ENCODE measurements at places on chromosomes 12 and 14.

GRCh38 chr12:129096184-129096583 is 242.9 kb downstream of the GLT1D1 start:
- no peak for DNase-seq

- DNase-seq, result no peak
These were observed 496.4 kb downstream of the FOXG1 start for GRCh38 chr14:29262979-29263378.

DNA sequence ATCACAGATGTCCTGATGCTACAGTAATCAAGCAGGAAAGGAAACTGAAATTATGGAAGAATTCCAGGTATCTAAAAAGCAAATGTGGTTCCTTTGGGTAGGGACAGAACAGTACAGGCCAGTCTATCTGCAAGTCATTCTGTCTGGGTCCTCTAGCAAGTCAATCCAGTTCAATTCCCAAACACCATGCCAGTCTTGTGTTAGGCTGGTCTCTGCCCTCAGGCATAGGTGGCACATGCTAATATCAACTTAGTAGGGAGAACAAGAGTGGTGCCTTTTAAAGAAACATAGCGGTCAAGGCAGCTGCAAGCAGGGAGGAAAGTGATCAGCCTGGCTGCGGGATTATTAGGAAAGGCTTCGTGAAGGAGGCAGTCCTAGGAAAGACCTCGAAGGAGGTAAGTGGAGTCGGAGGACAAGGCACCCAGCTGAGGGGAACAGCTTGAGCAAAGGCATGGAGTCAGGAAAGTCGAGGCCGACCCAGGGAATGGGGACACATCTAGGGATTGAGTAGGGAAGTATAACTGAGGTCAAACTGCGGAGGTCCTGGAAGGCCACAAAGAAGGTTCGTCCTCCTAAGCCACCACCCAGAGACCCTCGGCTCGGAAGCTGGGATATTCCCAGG is 3.8 kb upstream of the PLEKHG6 start:
- no peak for DNase-seq

- no peak for DNase-seq
These were observed 210.4 kb downstream of the ETV6 start for GRCh38 chr12:11859705-11860425.

DNA sequence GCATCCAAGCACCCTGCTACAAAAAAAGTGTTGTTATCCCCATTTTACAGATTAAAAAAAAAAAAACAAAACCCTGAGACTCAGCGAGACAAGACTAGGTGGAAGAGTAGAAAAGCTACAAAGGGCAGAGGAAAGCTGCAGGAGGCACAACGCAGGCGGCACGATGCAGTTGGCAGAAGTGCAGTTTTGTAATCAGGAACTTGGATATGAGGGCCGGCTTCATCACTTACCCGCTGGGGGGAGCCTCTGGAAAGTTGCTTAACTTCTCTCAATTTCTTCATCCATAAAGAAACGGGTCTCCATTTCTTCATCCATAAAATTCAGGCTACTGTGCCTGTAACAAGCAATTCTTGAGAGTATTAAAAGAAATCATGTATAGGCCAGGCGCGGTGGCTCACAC is 33.1 kb upstream of the CCDC60 start:
- DNase-seq, result no peak

GRCh38 chr14:72583316-72584272 is 310.3 kb downstream of the DPF3 start:
- DNase-seq, result no peak

DNA sequence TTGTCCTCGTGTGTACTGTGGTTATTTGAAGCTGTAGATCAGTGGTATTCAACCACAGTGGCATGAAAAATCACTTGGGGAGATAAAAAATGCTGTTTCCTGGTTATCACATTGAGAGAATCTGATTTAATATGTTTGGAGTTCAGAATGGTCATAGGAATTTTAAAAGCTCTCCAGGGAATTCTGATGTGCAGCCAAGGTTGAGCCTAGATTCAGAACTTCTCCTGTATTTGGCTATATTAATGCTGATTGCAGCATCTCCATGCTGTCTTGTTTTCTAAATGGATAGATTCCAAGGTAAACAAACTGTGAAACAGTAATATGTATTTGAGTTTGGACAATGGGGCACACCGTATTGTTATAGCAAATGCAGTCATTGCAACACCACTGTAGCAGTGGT is 982.2 kb upstream of the FBXO33 start:
- DNase-seq, result no peak

DNA sequence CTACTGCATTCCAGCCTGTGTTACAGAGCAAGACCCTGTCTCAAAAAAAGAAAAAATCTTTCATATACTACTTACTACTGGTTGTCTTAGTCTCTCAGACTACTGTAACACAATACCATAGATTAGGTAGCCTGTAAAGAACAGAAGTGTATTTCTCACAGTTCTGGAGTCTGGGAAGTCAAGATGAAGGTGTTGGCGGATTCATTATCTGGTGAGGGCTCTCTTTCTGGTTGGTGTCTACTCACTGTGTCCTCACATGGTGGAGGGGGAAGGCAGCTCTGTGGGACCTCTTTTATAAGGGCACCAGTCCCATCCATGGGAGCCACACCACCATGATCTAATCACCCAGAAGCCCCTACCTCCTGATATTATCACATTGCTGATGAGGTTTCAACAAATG is 14.4 kb downstream of the WDR20 start:
- DNase-seq, result no peak

GRCh38 chr12:39227218-39227617 is 215.7 kb downstream of the KIF21A start:
- DNase-seq, result no peak

GRCh38 chr12:27161458-27162228 is 79.3 kb upstream of the C12orf71 start:
- DNase-seq, result no peak

DNA sequence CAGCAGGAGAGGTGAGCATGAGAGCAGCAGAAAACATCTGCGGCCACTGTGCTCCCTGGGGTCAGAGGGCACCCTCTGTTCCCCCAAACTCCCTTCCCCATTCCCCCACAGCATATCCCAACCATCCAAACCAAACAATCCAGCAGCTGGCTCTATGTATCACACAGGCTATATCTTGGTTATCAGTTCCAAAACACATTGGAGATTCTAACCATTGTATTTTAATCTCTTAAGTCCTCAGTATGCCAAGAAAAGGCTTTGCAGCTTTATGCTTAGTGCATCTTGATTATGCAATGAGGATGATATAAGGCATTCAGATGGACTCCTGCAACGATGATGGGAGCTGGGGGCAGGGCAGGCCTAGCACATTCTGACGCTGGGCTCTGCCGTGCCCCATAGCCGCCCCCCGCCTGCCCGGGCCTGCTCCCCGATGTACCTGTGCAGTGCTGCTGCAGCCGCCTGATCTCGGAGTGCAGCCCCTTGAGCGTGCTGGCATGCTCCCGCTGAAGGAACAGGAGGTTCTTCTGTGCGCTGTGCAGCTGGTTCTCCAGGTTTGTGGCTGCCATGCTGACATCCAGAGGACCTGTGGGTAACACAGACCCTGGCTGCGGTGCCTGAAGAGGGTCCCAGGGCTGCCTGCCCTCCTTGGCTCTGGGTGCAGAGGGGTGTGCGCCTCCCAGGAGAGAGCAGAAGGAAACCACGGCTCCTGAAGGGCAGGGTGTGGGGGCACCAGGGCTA is 29.6 kb downstream of the CCDC92 start:
- DNase-seq, result no peak

DNA sequence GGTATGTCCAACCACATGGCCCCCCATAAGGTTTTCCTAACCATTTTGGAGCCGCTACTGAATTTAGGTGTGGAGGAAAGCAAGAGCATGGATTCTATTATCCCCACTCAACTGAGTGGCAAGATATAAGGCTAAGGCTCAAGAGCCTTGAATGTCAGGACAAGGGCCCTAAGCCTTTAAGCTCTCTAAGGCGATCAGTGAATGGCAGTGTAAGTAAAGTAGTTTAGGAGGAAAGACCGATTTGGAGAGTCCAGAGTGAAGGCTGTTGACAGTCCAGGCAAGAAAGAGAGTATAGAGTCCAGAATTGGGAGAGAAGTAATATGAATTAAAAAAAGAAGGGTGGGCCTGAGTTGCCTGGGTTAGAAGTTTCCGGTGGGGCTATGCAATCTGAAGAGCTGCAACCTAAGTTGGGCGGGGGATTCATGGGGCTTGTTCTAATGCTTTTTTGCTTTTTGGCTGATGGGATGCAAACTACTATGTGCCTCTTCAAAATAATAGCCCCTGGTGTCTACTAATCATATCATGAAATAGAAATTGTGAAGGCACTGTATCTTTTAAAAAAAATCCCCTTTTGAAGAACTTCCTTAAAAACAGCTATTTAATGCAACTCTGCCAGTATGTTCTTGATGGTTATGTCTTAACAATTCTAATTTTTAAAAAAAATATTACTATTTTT is at the start of gene SPIC:
TSS of gene SPIC (plus strand) at position 626 of the 676 bp plus-strand sequence. CDS start 1,569 bp downstream, outside the sequence.
- DNase-seq, result no peak

DNA sequence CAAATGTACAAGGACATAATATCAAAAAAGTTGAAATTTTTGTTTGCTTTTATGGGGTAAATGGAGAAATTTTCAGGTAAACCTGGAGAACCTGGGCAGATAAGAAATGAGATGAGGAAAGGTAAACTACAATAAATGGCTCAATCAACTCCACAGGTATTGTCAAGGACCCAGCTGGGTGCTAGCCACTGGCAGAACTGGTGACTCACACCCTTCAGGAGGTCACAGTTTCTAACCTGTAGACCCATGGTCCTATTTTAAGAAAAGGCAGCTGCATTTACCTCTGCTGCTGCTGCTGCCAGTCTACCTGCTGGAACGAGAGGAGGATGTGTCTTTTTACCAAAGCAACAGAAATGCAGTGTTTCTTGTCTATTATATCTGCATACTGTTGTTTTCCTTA is 226.6 kb downstream of the ALG10B start:
- DNase-seq, result no peak

- DNase-seq, result no peak
These were observed 64.2 kb downstream of the LGR5 start for GRCh38 chr12:71503579-71504391.

- no peak for DNase-seq
These were observed 7.5 kb downstream of the NEDD8 start for GRCh38 chr14:24224618-24225071.

DNA sequence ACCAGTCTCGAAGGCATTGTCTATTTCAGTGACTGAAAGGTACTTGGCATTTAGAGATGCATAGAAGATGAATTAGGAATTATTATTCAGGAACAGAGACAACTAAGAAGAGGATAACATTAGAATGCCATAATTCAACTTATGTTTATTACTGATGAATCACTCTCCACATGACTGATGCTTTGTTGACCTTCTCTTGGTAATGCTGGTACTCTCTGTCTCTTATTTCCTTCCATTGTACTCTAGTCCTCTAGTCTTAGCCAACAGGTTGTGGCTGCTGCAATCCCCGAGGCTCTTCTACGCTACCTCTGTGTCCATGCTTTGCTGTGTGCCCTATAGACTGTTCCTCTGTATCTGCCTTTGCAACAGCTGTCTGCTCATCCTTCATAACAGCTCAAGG is 652.9 kb downstream of the NRXN3 start:
- no peak for DNase-seq

GRCh38 chr14:69683971-69684370 is 72.6 kb downstream of the SUSD6 start:
- DNase-seq, result no peak

DNA sequence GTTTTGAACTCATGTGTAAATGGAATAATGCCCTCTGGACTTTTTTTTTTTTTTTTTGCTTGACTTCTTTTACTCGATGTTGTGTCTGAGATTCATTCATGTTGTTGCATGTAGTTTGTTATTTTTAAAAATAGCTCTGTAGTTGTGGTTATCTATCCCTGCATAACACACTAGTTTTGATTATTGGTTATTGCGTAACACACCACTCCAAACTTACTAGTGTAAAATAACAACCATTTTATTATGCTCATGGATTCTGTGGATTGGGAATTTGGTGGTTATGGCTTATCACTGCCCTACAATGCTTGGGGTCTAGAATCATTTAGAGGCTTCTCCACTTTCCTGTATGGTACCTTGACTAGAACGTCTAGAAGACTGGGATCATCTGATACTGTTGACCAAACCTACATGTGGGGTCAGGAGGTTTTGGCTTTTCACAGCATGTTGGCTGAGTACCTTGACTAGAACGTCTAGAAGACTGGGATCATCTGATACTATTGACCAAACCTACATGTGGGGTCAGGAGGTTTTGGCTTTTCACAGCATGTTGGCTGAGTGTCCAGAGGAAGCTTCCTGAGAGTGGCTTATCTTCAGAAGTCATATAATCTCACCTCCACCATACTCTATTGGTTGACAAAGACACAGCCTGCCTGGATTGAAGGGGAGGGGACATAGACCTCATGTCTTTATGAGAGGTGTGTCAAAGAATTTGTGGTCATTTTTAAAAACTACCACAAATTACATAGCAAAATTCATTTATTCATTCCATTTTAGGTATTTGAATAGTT is 11.6 kb downstream of the VRK1 start:
- DNase-seq, result no peak

DNA sequence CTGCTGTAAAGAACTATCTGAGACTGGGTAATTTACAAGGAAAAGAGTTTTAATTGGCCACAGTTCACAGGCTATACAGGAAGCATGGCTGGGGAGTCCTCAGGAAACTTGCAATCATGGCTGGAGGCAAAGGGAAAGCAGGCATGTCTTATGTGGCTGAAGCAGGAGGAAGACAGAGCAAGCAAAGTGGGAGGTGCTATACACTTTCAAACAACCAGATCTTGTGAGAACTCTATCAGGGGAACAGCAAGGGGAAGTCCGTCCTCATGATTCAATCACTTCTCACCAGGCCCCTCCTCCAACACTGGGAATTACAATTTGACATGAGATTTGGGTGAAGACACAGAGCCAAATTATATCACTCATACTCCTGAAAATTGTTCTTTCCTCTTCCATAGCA is 109.5 kb upstream of the PKP2 start:
- DNase-seq, result no peak

DNA sequence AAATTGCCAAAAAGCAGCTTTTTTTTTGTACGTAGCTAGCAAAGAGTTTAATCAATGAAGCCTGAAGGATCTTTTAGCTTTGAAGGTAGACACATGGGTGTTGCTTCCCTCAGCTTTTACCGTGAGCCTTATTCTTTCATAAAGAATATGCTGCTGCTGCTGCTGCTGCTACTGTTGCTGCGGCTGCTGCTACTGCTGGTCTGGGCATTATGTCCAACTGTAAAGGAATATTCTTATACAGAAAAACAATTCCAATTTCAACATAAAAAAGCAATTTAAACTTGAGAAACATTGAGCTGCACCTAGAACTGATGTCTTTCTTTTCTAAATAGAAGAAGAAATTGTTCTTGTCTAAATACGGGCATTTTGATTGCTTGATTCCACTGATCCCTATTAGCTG is 38.9 kb upstream of the PPP1R12A start:
- no peak for DNase-seq

- DNase-seq, result no peak
These were observed 51.3 kb downstream of the AMN start for GRCh38 chr14:102973706-102974285.
